Activated T-cell treated with anti-CD3 and anti-CD28 coated beads, Interleukin-2, amount 50 U/mL, for 72 hours (primary cell): ENCODE measurements at places on chromosomes 6 and 20. TPM values are rescaled to one million over a fixed set of nuclear protein-coding genes. Genes with fewer than 3 reads are reported as not detected.

Gene SLC22A2
- not detected for total RNA-seq

DNA sequence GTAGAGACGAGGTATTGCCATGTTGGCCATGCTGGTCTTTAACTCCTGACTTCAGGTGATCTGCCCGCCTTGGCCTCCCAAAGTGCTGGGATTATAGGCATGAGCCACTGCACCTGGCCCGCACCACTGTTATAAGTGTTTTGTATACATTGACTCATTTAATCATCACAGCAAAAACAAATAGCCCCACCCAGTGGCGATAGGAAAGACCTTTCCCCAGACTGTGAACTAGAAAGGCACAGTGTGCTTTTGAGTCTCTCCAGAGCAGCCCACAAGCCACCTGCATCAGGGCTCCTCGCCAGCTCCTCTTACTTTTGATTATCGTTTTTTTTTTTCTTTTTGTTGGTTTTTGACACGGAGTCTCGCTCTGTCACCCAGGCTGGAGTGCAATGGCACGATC lies 27.9 kb upstream of the ZFP64 start:
- no peak overlapping the region for H3K4me3 ChIP-seq
- peaks cover 7% of the 10 kb centered on the region for H3K36me3 ChIP-seq
- no peaks in the 10 kb centered on the region for H3K4me1 ChIP-seq
- DNase-seq: no peak
- H3K27me3 ChIP-seq: peaks cover 18% of the 10 kb centered on the region

DNA sequence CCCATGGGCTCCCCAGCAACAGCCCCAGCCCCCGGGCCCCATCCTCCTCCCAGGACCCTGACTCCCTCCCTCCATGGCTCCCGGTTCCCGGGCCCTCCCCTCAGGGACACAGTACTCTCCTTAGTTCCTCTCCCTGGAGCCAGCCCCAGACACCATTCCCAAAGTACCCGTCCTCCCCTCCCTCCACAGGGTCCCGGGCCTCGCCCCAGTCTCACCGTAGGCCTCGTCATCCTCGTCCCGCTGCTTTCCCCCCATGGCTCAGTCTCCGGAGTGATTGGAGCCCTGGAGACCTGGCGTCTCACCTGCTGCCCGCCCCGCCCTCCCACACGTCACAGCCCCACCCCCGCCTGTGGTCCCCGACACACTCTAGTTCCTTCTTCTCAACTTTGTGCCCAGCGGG lies at the start of gene SLC44A4:
TSS of gene SLC44A4 (minus strand) at position 272 of the 400 bp plus-strand sequence. CDS start at position 255, 17 bp downstream.
- H3K36me3 ChIP-seq: peaks cover 8% of the 10 kb centered on the region
- H3K4me3 ChIP-seq: no peak within 1 kb of the TSS
- H3K27me3 ChIP-seq: no peaks in the 10 kb centered on the region
- H3K4me1 ChIP-seq: peaks cover 4% of the 10 kb centered on the region
- H3K27ac ChIP-seq: no peak within 1 kb of the TSS

DNA sequence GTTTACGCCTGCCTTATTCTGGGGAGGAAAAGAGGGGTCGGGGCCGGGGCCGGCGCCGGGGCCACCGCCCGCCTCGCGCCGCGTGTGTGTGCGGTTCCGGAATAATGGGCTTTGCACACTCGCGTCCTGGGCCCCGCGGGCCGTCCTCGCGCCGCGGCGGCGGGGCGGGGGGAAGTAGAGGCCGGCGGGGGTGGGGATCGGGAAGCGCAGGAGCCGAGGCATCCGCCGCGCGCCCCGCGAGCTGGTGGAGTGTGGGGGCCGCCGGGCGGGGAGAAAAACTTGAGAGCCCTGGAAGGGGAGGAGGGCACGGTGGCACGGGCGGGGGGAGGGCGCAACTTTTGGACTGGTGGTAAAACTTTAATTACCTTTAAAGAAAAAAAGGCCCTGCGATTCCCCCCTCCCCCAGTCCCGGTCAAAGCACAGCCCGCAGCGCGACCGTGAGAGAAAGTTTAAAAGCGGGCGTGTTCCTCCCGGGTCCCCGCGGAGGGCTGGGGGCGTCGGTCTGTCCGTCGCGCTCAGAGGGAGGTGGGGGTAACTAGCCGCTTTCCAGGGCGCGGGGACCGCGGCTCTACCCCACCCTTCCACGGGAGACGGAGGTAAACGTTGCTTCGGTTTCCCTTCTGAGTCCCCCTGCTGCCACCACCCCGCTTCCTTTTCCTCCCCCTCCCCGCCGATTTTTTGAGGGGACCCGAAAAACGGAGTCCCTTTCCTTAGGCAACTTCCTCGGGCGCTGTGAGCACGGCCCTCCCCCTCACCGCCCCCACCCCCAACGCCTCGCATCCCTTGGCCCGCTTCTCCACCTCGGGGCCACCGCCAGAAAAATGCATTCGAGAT lies 1.9 kb downstream of the L3MBTL3 start:
- H3K27me3 ChIP-seq: no peaks in the 10 kb centered on the region
- H3K36me3 ChIP-seq: peaks cover 8% of the 10 kb centered on the region
- H3K4me3 ChIP-seq: peak overlapping the region; percentile 95
- peak overlapping the region; percentile 99 for H3K27ac ChIP-seq
- DNase-seq: peak; percentile 46
- peaks cover 25% of the 10 kb centered on the region for H3K4me1 ChIP-seq

Gene ELOVL4
- 1.8 TPM for total RNA-seq

- H3K27ac ChIP-seq: no peak overlapping the region
- H3K4me1 ChIP-seq: peaks cover 25% of the 10 kb centered on the region
- DNase-seq: no peak
- H3K36me3 ChIP-seq: no peaks in the 10 kb centered on the region
- H3K4me3 ChIP-seq: no peak overlapping the region
These were observed 349.8 kb upstream of the ARID1B start for GRCh38 chr6:156427345-156427744.

Gene MOCS1
- total RNA-seq: 2.6 TPM

Gene FAXC
- total RNA-seq: not detected

- peaks cover 6% of the 10 kb centered on the region for H3K36me3 ChIP-seq
- no peaks in the 10 kb centered on the region for H3K27me3 ChIP-seq
- peak overlapping the region; percentile 99 for H3K27ac ChIP-seq
- H3K4me3 ChIP-seq: peak overlapping the region; percentile 98
These were observed 553 bp downstream of the ZSCAN16 start for GRCh38 chr6:28124971-28125353.

GRCh38 chr6:142846883-142847287 lies 98.1 kb downstream of the HIVEP2 start:
- no peaks in the 10 kb centered on the region for H3K36me3 ChIP-seq
- peak overlapping the region; percentile 99 for H3K4me3 ChIP-seq
- peaks cover 99% of the 10 kb centered on the region for H3K4me1 ChIP-seq

- no peak overlapping the region for H3K27ac ChIP-seq
- H3K36me3 ChIP-seq: no peaks in the 10 kb centered on the region
- H3K27me3 ChIP-seq: no peaks in the 10 kb centered on the region
- no peak for DNase-seq
- no peaks in the 10 kb centered on the region for H3K4me1 ChIP-seq
- no peak overlapping the region for H3K4me3 ChIP-seq
These were observed 43.5 kb upstream of the ADGRG6 start for GRCh38 chr6:142258305-142258704.

- peak overlapping the region; percentile 73 for H3K4me3 ChIP-seq
- peaks cover 30% of the 10 kb centered on the region for H3K4me1 ChIP-seq
- H3K36me3 ChIP-seq: peaks cover 10% of the 10 kb centered on the region
- no peaks in the 10 kb centered on the region for H3K27me3 ChIP-seq
These were observed 59.7 kb upstream of the EEF1A1 start for GRCh38 chr6:73580247-73581149.

Gene CNBD2
- total RNA-seq: 8.4 TPM

DNA sequence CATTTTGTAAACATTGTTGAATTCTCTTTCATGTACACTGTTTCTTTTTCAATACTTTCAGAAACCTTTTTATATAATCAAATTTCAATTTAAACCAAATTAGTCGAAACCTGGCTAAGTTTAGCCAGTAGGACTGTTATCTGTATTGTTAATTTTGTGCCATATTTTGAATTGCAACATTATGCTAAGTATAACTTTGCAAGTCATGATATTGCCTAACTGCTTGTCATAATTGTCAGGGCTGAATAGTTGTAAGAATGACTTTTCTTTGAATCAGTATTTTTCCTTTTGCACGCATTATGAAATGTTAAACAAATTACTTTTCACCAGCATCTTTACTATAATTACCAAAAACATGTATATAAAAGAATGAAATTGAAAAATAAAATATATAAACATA lies 82.7 kb downstream of the SAMD3 start:
- H3K27ac ChIP-seq: no peak overlapping the region
- no peak for DNase-seq
- H3K27me3 ChIP-seq: no peaks in the 10 kb centered on the region
- H3K36me3 ChIP-seq: peaks cover 7% of the 10 kb centered on the region
- H3K4me1 ChIP-seq: peaks cover 50% of the 10 kb centered on the region

DNA sequence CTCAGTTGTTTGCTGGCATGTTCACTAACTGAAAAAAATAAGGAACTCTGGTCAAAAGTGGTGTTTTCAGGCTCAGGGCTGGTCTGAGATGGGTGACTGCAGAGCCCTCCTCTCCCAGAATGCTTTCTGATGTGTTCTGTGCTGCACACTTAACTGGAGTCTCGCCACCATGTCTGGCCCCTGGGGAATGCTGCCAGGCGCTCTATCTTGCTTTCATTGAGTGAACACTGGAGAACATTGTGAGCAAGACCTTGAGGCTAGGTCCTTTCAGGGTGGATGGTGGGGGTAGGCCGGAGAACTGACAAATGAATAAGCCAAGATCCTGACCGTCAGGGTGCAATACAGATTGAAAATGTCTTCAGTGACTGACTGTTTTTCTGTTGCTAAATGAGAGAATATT lies 19.5 kb downstream of the PANK2 start:
- no peak overlapping the region for H3K4me3 ChIP-seq
- H3K27ac ChIP-seq: peak overlapping the region; percentile 82
- H3K27me3 ChIP-seq: no peaks in the 10 kb centered on the region
- peaks cover 48% of the 10 kb centered on the region for H3K36me3 ChIP-seq
- DNase-seq: no peak

Gene SLC2A10
- 0.07 TPM for total RNA-seq

Gene SLC17A2
- total RNA-seq: not detected

GRCh38 chr20:17767624-17768023 lies 67.9 kb downstream of the BANF2 start:
- no peak overlapping the region for H3K27ac ChIP-seq
- H3K36me3 ChIP-seq: no peaks in the 10 kb centered on the region
- H3K4me3 ChIP-seq: no peak overlapping the region
- DNase-seq: no peak
- no peaks in the 10 kb centered on the region for H3K4me1 ChIP-seq
